ENCODE measurements at places on chromosomes 12 and 14.

DNA sequence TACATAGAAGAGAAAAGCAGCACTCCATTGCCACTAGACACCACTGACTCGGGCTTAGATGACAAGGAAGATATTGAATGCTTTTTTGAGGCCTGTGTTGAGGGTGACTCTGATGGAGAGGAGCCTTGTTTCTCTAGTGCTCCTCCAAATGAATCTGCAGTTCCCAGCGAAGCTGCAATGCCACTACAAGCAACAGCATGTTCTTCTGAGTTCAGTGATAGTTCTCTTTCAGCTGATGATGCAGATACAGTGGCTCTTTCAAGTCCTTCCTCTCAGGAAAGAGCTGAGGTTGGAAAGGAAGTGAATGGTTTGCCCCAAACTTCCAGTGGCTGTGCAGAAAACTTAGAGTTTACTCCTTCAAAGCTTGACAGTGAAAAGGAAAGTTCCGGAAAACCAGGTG is 114.5 kb upstream of the NPAS3 start:
- no peak for DNase-seq

DNA sequence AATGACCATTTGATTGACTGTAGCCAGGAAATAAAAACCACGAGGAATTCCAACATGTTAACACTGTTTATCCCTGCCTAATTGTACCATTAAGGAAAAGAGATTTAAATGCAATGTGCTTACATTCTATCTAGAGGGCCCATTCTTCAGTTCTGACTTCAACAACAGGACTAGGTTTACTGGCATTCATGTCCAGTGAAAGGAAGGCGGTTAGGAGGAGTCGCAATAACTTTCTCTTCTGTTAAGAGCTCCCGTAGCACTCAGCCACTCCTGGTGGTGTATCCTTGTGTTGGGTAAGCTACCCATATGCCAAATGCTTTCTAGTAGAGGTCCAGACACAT is 154.7 kb downstream of the STXBP6 start:
- DNase-seq, result peak; percentile 53

- DNase-seq, result no peak
These were observed 18.9 kb upstream of the COCH start for GRCh38 chr14:30855345-30856037.

DNA sequence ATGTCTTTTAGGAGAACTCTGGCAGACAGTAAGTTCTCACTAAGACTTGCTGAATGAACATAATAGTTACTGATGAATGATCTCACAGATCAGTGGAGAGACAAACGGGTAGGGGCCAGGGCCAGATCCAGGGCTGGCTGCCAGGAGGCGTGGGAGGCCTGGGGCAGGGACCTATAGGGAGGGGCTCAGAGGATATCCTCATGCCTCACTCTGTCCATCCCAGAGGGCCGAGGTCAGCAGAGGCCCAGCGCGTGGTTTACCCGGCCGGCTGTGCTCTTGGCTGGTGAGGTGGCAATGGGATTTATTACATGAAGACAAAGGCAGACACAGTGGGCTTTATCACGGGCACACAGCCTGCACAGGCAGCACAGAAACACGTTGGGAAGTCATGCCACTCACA is 85.4 kb downstream of the CHGA start:
- DNase-seq, result no peak

- no peak for DNase-seq
These were observed 128.7 kb downstream of the CPNE8 start for GRCh38 chr12:38776647-38777046.

DNA sequence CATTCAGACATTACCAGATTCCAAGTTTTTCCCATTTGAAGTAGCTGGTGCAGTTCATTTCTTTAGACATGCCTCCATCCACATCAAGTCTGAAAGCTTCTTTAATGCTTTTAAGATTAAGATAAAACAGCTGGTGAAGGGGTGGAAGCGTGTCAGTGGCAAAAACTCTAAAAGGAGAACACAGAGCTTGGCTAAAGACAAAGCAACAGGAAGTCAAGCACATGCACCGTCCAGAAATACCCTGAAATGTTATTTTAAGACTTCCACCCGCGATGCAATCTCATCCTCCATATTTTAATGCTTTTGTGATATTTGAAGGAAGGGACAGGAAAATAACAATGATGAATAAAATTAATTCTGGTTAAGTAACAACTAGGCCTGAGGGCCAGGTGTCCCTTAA is 31.8 kb downstream of the PPM1H start:
- DNase-seq, result no peak

- DNase-seq, result no peak
These were observed 9.2 kb downstream of the ZNF219 start for GRCh38 chr14:21089271-21089670.

DNA sequence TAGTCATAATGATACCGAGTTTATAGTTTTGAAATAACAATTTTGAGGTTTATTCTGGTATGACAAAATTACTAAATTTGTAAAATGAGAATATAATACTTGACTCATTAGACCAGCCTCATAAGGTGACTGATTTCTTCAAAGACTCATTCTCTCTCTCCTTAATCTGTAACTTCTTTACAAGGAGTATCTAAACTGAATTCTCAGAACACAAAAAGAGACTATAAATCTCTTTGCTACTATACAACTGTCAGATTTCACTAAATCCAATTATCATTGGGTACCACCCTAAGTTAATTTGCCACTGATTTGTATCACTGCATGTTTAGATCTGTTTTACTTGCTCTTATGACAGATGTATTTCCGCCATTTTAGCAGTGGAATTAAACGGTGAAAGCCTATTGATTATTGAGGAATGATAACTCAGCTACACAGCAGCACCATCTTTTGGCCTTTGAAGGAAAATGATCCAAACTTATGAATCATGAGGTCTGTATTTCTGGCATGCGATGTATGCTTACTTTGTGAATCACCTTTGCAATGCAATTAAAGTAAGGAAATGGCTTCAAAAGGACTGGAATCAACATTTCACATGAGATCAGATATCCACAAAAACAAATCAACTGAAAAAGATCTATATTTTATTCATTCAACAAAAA is 161.2 kb downstream of the RERGL start:
- peak; percentile 77 for DNase-seq

DNA sequence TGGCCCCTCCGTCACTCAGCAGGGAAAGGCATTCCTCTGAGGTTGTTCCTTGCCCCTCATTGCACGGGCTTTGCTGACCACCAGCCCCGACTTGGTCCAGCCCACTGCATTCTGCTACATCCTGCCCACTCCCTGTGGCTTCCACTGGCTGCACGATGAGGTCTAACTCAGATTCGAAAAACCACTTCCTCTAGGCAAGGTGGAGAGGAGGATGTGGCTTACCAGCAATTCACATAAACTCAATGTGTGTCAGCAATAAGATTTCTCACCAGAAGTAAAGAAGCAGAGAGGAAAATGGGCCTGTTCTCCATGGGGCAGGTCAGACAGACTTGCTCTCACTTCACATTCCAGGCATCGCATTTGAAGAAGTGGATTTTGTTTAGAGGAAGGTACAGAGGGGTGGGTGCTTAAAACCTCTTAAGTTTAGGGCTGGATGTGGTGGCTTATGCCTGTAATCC is 14.7 kb downstream of the GPR68 start:
- peak; percentile 70 for DNase-seq

DNA sequence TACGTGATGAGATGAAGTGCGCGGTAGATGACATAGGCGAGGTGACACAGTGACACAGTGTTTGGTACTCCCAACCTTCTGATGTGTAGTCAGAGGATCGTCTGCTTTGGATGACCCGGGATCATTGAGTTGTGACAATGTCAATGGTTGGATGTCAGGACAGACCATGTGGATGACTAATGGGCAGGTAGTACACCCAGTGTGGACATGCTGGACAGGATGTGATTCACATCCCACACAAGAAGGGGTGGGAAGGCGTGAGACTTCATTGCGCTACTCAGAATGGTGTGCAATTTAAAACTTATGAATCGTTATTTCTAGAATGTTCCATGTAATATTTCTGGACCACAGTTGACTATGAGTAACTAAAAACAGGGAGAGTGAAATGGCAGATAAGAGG is 23.8 kb downstream of the MAP3K9 start:
- no peak for DNase-seq

- DNase-seq, result no peak
These were observed 80.3 kb downstream of the NKX2-1 start for GRCh38 chr14:36439766-36440165.

DNA sequence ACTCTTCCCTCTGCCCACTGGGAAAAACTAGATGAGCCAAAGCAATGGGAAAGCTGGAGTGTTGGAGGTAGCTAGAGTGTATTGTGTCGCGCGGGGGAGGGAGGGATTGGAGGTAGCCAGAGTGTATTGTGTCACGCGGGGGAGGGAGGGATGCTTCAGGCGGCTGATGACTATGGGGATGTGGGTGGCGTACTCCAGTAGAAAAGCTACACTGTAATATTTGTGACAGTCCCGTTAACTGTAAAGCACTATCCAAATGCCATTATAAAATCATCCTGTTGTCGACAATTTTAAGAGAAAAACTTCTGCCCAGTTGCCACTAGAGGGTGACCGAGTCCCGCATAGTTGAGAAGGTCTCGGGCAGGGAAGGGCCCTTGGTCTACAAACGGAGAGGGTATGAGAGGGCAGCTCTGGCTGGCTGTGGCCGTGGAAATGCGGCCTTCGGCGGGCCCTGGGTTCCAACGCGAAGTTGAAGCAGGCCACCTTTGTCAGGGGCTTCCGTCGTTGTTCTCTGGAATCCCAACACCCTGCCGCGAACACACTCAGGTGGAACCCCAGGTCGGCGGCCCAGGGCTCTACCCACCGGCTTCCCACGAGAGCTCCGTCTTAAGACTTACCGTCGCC is 15.1 kb upstream of the PLEK2 start:
- peak; percentile 74 for DNase-seq

DNA sequence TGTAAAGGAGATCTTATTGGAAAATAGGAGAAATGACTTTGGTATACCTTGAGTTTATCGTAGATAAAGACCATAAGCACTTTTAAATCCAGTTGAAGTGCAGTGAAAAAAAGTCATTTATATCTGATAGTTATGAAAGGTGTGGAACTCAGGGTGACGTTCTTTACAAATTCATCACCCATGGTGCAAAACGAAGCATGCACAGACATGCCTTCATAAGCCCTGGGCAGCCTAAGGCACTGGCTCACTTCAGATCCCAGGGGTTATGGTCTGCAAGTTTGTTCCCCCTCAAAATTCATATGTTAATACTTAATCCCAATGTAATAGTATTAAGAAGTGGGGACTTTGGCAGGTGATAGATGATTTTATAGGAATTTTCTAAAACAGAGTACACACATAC is 1216.4 kb upstream of the USP15 start:
- DNase-seq, result no peak

DNA sequence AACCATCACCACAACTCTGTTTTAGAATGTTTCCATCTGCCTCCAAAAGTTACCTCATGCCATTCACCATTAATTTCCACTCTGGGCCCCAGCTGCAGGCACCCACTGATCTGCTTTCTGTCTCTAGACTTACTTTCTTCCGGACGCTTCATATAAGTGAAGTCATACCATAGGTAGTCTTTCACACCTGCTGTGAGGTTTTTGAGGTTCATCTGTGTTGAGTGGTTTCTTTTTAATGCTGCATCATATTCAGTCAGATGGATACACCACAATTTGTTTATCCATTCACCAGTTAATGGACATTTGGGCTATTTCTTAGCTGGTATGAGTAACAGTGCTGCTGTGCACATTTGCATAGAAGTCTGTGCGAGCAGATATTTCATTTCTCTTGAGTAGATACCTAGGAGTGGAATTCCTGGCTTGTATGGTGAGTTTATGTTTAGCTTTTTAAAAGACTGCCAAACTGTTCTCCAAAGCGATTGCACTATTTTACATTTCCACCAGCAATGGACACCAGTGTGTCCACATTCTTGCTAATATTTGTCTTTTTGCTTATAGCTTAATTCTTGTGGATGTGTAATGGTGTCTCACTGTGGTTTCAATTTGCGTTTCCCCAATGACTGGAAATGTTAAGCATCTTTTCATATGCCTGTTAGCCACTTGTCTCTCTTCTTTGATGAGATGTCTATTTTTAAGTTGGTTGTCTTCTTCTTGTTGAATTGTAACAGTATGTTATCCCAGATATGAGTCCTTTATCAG is 48.3 kb downstream of the ZFYVE21 start:
- no peak for DNase-seq

DNA sequence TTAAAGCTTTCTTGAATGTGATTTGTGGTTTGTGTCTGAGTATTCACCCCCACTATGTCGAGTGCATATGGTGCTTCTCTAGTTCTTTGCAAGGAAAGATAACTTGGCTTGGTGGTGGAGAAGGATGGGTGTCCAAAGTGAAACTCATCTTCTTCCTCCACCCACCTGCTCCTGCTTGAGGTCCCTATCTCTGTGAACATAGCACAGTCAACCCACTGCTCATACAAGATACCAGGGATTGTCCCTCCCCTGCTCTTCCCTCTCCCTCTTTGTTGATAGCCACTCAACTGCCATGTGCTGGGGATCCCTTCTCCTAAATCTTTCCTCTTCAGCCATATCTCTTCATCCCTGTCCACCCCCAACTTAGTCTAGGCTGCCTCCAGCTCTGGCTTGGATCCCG is 176.5 kb downstream of the ASCL4 start:
- no peak for DNase-seq

DNA sequence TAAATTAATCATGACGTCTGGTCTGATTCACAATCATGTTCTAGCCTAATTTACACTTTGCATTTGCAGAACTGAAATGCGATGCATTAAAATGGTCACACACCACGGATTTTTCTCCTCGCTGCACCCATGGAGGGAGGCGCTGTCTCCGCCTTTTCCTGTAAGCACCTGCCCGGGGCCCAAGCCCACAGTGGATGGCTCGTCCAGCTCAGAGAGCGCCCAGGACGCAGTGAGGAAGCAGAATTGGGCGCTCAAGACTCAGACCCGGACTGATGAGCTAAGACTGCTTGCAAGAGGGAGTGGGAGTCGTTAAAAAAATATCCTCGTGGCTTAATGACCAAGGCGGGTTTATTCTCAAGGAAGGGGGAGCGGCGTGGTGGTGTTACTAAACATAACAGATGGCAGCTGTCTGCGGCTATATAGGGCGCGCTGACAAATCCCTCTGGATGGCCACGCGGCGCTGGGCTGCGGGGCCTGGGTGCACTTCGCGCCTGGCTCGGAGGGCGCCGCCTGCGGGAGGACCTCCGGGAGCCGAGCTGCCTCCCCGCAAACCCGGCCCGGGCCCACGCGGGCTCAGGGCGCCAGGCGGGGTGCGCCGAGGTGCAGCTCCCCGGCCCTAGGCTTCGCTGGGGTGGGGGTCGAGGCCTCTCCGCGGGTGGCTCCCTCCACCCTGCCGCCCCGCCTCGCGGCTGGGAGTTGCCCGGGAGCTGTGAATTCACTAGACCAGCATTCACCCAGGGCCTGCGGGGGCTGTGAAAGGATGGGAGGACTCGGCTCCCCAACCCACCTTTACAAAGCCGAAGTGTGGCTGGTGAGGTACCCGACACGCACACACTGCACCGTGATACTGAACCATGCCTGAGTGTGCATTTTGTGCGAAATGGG is 78.7 kb downstream of the PPM1A start:
- peak; percentile 25 for DNase-seq

Measured in fibroblast of skin of right quadriceps (primary cell).